ENCODE measurements at places on chromosomes 7 and 10.
A peak's percentile ranks its signal among the peaks of the same experiment; 100 is the strongest.

DNA sequence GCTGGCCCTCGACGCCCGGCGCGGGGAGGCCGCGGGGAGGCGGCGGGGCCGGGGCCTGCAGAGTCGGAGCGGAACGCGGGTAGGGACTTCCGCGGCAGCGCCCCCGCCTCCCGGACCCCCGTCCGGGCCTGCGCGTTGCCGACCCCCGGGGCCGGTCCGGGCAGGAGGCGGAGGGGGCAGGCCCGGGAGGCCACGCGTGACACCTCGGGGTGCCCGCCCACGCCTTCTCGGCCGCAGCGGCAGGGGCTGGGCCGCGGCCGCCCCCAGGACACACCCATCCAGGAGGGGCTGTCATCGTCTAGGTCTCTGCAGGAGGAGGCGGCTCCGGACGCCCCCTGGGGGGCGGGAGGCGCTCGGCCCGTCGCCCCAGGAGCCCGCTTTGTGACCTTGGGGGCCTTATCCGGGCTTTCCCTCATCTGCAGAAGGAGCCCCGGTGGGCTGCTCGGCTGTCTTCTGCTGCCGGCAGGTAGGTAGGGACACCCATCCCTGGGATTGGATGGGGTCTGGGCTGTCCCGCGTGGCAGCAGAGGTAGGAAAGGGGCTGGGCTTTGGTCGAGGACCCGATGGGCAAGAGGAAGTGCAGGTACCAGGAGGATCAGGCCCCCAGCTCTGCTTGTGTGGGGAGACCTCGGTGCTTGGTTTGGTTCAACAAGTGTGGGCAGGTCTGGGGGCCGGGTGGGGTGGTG is 569 bp downstream of the ZNF316 start:
- peak; percentile 35 for DNase-seq

- no peak for DNase-seq
Observed at GRCh38 chr7:69717221-69717620, 118.9 kb downstream of the AUTS2 start.

DNA sequence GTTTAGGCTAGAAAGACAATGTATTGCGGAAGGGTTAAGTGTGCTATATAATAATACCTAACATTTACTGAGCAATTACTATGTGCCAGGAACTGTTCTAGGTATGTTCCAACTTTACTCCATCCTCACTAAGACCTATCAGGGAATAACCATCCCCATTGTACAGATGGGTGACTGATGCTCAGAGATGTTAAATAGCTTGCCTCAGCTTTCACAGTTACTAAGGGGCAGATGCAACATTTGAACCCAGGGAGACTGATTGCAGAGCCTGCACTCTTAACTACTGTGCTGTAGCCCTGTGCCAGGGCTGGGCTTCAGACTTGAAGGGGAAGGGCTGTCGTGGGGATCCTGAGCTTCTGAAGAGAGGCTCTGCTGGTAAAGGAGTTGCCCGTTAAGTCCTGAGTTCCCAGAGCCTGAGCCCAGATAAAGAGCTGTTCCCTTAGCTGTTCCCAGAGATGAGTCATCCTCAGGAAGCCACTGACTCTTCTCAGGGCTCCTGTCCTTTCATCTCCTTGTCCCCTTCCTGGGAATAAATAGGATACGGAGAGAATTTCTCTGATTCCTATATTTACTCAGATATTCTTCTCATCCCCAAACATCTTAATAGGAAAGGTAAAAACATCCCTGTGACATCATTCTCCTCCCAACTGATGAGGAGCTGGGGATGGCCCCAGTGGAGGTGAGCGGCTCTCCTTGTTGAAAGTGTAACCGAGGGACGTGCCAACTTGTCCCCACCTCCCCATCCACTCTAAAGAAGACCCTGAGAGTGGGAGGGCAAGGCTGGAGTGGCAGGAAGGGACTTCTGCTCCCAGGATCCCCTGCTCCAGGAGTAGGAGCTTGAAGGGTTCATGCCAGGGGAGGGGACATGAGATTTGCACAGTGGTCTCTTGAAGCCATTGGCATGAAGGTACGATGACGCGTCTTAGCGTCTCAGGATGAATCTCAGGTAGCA is 28.0 kb upstream of the HABP2 start:
- no peak for DNase-seq

DNA sequence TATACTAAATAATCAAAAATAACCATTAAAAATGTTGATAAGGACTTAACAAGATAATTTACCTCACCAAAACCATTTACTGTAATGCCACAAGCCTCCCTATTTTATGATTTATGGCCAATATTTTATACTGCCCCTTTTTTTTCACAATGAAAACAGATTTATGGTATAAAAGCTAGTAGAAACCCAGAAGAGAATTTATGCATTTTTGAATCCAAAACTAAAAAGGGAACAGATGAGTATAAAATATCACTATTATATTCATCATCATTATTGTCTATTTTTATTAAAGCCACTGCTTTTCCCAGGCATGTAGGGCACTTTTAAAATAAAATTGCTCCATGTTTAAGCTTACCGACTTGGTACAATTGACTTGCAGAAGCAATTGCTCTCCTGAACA is 425.0 kb downstream of the PHTF2 start:
- DNase-seq = no peak

GRCh38 chr7:1806354-1806753 is 136.3 kb downstream of the ELFN1 start:
- DNase-seq = no peak

- no peak for DNase-seq
Observed at GRCh38 chr7:96927131-96927530, 78.2 kb upstream of the DLX6 start.

DNA sequence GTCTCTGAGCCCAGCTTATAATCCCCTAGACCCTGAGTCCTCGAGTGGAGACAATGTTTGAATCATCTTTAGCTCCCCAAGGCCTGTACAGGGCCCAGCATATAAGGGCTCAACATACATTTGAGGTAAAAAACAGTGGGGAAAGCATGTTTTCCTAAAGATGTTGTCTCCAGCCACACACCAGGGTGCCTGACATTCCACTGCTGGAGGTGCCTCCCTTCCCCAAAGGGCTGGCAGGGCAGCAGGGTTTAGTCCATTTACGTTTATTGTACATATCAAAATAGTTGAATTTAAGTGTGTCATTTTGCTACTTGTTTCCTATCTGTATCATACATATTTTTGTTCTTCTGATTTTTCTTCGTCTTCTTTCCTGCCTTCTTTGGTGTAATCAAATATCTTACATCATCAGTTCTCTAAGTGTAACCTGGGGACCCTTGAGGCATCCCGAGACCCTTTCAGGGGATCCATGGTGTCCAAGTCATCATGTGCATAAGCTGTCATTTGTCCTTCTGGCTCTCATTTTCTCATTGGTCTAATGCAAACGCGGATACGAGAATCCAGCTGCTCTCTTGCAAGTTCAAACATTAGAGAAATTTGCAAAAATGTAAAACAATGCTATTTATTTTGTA is 101.6 kb downstream of the PDGFA start:
- DNase-seq = no peak

DNA sequence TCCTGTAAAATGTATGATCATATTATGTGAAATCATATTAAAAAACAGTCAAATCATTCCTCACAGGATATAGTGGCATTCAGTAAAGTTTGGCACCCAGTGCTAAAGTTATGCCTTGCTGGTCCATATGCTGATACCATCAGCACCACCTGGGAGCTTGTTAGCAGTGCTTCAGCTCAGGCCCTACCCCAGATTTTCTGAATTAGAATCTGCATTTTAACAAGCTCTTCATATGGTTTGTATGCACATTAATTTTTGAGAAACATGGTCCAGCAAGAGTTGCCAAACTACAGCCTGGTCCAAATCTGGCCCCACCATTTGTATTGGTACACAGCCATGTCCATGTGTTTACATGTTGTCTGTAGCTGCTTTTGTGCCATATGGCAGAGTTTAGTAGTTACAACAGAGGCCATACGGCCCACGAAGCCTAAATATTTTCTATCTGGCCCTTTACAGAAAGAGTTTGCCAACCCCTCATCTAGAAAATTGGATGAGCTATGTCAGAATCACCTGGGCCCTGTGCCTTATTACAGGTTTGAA is 30.1 kb downstream of the RAB18 start:
- no peak for DNase-seq

GRCh38 chr10:104317726-104318299 is 20.5 kb downstream of the ITPRIP start:
- no peak for DNase-seq

DNA sequence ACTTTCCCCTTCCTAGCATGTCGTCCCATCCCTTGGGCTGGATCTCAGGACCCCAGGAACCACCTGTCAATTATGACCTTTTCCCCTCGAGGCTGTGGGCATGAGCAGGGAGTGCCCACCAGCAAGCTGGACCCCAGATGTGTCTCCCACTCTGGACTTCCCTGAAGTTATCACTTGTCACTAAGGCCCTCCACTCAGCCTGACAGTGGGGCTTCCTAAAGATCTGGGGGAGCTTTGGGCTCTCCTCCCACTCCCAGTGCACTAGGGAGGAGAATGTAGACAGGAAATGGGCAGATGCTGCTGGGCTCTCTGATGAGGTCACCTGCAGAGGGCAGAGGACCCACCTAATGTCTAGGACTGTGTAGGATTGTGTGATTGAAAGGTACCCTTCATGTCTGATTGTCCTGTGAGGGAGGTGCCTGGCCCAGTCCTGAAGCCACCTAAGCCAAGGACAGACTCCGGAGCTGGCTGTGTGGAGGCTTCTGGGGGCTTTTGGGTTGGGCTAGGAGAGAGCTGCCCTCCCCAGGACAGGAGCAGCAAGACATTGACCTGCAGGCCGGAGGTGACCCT is 18.7 kb downstream of the MYO1G start:
- DNase-seq = no peak

DNA sequence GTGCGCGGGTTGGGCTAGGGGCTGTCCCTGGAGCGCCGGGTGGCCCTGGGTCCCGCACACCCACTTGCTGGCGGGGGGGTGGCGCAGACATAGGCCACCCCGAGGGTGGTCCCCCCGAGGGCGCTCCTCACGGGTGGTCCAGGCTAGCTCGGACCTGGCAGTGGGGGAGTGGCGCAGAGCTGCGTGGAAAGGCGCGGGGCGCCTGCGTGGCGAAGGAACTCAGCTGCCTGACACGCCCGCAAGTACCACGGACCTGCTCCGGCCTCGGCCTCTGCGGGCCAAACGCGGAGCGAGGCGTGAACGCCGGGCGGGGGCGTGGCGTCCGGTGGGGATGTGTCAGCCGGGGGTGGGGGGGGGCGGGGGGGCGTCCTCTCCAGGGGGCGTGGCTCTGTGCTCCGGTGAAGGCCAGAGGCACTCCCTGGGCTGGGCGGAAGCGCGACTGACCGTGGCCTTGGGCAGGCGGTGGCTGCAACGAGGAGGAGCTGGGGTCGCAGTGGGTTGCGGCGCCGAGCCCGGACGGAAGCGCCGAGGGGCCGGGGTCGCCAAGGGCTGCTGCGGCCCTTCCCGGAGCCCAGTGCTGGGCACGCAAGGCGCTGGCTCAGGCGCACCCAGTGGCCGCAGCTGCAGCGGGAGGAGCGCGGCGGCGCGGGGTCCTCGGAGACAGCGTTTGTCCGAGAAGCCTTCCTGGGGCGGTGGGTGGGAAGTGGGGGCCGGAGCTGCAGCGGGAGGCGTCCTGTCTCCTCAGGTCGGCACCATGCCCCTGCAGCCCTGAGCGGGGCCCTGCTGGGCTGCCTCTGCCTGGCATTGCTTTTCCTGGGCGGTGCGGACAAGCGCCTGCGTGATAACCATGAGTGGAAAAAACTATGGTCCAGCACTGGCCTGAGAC is 58.9 kb upstream of the NUPR2 start:
- DNase-seq = no peak

GRCh38 chr7:119344466-119344865 is 928.5 kb upstream of the KCND2 start:
- no peak for DNase-seq

DNA sequence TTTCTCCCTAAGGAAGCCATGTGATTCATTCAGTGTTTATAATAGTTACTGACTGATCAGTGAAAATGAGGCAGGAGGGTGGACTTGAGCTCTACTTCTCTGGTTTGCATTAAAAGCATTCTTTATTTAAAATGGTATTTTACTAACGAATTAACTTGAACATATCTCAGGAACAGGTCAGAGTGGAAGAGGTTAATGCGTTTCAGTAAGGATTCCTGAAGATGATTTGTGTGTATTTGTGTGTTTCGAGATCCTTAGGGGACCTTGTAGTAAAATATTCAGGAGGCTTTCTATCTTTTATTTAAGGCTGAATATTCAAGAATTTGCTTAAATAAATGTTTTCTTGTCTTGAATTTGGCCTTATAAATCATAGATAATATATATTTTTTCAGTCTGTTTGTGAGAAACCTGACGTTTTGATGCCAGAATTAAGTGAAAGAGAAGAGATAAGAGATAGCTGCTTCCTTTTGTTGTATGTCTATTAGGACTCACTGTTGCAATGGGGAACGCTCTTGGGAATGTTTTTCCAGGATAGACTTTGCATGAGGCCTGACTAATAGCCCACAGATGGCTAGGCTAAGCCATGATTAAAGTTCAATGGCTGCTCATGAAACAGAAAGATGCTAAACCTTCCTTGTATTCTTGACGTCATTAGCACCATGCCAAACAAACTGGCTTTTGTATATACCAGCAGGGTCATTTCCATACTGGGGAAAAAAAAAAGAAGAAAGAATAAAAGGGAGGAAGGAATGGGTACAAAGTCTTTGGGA is 93.8 kb upstream of the MTPN start:
- DNase-seq = no peak

DNA sequence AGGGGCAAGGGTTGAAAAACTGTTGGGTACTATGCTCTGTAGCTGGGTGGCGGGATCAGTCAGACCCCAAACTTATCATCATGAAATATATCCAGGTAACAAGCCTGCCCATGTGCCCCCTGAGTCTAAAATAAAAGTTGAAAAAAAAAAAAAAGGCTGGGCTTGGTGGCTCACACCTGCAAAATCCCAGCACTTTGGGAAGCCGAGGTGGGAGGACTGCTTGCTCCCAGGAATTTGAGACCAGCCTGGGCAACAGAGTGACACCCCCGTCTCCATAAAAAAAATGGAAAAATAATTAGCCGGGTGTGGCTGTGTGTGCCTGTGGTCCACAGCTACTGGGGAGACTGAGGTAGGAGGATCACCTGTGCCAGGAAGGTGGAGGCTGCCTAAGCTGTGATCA is 83.5 kb downstream of the VIPR2 start:
- DNase-seq = no peak

DNA sequence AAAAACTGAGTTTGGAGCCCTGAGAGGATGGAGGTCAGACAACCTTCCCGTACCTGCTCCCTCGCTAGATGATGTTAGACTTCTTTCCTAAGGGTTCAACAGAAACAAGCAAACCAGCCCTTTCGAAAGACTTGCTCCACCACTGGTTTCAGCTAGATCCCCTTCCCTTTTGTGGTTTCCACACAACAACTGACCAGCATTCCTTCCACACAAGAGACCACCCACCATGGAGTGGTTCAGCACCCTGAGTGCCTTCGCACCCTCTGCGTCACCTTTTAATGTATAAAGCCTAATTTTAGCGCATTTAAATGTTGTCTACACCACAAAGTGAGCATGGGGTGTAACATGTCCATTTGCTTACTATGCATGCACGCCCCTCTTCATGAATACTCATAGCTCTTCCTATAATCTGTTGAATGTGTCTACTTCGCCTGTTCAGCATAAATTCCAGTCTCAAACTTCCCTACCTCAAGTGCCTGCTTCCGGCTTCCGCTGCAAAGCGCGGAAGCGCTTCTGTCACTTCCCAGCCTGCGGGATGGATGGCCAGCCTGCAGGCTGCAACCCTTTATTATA is 69.0 kb downstream of the TACC2 start:
- DNase-seq = no peak

Data from CD4-positive, alpha-beta T cell (primary cell).